Fibroblast of skin of left biceps (primary cell): ENCODE measurements at places on chromosomes 2 and 18.

GRCh38 chr2:119617455-119617854 lies 61.5 kb upstream of the TMEM177 start:
- no peak for DNase-seq

DNA sequence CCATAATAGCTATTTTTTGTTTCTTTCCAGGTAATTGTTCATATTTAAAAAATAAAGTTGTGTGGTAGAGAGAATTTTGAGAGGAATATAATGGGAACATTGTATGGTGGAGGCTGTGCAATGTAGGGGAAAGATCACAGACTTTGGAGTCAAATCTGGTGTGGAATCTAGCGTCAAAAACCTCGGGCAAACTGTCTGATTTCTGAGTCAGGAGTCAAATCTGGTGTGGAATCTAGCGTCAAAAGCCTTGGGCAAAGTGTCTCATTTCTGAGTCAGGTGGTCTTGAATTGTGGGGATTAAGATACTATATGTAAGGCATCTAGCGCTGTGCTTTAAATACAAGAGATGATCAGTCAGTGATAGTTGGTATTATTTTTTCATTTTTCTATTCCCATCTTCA lies 5.1 kb downstream of the PTPN4 start:
- DNase-seq, result no peak

- DNase-seq, result no peak
Observed at GRCh38 chr2:230439590-230439989, 23.6 kb downstream of the SP100 start.

GRCh38 chr18:47081578-47081977 lies 46.2 kb upstream of the ELOA2 start:
- no peak for DNase-seq

- no peak for DNase-seq
Observed at GRCh38 chr2:121351521-121352318, 66.7 kb upstream of the TFCP2L1 start.

GRCh38 chr2:223956300-223956699 lies 963 bp upstream of the MRPL44 start:
- DNase-seq, result no peak

DNA sequence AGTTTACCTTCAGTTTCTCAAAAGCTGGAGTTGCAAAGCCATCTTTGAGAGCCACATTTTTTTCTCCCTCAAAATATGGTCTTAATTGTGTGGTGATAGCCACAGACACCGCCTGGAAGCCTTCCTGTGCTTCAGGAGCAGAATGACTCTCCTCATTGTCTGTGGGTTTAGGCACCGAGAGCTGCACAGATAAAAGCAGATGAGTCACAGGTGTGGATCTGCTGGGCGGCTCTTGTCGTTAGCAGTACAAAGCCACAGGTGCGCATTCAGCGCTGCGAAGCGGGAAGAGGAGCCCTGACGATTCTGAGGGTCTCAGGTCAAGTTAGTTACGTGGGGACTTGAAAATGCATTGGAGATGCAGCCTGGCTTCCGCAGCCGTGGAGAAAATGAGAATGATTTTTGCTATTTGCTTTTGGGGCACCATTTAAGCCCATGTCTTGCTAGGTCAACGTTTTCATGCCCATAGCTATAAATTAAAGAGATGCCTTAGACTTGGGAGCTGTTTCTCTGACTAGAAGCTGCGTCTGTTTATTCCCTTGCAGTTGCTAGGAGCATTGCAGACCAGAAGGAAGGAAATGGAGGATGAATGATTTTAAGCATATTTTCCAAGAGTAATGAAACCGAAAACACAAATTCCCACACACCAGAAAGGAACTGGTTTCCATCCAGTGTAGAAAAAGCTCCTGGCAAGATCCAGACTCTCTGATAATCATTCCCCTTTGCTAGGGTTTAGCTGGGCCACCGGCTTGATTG lies 51.5 kb downstream of the KLHL29 start:
- peak; percentile 35 for DNase-seq

- DNase-seq, result no peak
Observed at GRCh38 chr2:218482651-218483050, 63.7 kb downstream of the VIL1 start.

DNA sequence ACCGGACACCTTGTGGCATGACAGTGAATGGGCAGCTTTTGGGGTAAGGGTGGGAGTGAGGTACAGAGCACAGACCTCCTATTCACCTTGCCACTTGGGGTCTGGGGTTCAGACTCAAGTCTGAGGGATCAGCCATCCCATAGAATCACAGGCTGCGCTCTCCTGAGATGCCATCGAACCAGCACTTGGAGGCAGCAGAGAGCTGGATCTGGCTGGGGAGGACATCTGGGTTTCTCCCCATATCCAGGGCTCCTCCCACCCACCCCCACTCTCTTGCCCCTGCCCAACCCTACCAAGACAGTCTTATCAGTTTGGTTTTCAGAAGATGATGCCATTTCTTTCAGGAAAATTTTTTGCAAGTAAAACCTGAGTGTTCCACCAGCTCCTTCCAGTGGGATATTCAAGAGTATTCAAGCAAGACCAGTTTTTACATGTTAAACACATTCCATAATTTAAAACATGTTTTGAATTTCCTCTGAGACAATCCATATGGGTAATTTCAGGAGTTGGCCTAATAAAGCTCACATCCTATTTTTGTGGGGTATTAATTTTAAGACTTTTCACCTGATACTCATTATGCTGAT lies 29.2 kb upstream of the TEX44 start:
- peak; percentile 3 for DNase-seq

DNA sequence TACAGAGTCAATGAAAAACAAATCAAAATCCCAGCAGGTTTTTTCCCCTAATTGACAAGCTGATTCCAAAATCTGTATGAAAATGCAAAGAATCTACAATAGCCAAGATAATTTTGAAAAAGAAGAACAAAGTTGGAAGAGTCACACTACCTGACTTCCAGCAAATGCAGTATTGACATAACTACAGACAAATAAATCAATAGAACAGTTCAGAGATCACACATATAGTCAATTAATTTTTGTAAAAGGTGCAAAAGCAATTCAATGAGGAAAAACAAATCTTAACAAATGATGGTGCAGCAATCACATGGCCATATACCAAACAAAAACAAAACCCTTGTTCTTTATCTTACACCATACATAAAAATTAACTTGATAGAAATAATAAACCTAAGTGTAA lies 74.6 kb upstream of the ST8SIA5 start:
- DNase-seq, result no peak

GRCh38 chr2:74419345-74419744 lies 2.1 kb downstream of the C2orf81 start:
- DNase-seq, result no peak

DNA sequence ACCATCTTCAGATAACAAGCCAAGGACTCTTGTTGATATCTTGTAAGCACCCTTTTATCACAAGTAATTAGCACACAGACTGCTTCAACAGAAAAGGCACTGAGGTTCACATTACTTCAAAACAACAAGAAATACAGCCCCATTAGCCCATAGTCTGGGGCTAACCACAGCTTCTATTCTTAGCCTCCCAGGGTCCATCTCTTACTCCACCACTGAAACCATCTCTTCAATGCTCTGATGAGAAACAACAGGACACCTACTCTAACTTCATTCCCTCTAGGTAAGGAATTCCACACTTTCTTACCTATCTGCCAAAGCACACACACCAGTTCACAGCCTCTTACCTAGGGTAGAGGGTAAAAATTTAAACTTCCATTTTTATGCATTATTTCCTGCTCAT lies 26.4 kb upstream of the CYTIP start:
- DNase-seq, result no peak

GRCh38 chr2:78237704-78238103 lies 715.5 kb upstream of the LRRTM4 start:
- DNase-seq, result no peak

- DNase-seq, result no peak
Observed at GRCh38 chr2:196316050-196316430, 144.7 kb upstream of the STK17B start.

GRCh38 chr2:142841788-142842187 lies 35.7 kb upstream of the KYNU start:
- DNase-seq, result no peak

DNA sequence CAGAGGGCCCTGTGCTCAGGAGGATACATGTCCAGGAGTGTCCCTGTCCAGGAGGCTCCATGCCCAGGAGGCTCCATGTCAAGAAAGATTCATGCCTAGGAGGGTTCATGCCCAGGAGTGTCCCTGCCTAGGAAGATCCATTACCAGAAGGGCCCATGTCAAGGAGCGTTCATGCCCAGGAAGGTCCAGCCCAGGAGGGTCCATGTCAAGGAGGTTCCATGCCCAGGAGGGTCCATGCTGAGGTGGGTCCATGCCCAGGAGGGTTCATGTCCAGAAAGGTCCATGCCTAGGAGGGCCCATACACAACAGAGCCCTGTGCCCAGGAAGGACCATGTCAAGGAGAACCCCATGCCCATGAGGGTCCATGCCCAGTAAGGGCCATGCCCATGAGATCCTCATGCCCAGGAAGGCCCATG lies 7.0 kb downstream of the GPR35 start:
- DNase-seq, result no peak

DNA sequence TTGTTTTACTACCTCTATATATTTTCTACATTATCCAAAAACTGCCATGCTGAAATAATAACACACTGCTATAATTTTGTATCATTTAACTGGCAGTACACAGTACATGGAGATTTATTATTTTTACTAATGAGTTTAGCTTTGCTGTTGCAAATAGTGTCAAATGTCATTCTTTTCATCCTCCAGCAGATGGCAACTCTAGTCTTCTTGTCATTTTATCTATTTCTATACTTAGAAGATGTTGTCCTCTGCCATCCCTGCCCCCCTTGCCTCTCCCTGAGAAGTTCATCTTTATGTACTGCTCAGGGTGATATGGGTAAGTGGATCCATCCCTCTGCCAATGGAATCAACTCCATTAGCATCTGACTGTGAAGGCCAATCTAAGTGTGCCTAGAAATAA lies 21.7 kb upstream of the LRRTM1 start:
- peak; percentile 28 for DNase-seq

DNA sequence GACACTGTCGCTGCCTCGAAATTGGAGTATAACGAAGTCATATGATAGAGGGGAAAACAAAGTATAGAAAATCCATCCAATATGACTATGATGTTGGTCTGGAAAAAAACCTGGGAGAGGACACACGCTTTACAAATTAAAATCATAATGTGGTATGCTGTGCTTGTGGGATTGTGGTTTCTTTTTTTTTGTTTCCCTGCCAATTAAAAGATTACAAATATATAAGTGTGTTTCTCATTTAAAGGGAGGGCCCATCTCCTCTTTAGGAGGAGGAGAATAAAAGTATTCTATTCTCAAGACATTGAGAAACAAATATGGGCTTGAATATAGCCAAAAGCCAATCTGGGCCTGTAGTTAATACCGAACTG lies 86.6 kb downstream of the EPHA4 start:
- DNase-seq, result peak; percentile 70

GRCh38 chr2:221350616-221351015 lies 221.5 kb downstream of the EPHA4 start:
- DNase-seq, result no peak

DNA sequence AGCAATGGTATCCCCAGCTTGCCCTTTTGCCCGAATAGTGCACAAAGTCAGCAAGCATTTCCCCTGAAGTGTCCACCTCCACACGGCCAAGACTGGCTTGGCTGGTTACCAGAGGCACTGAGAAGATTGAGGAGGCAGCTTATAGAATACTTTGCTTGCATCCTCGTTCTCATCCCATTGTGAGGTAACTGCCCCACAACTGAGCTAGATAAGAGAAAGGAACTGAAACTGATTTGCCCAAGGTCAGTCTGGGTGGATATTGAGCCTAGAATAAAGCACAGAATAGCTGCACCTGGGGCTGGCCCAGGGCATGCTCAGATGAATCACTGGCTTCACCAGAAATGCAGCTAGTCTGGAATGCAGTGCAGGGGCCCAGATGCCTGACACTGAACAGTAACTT lies 32.7 kb upstream of the MAP4K3 start:
- no peak for DNase-seq
